ENCODE measurements at places on chromosomes 3 and 15.
A peak's percentile ranks its signal among the peaks of the same experiment; 100 is the strongest.

DNA sequence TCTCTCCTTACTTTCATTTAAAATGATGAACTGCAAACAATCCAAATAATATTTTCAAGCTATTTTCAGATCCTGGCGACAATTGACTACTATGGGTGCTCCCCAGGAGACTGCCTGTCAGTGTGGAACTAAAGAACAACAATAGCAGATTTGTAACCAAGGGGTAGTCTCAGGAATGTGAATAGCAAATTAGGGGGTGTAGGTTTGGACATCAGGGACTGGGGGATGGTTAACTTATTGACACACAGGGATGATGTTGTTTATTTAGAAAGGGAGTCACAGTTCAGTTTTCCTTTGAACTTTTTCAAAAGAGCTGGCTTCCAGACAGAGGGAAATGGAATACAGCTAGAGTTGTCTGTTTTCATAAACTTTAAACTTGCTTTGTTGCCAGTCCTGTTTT lies 229.8 kb downstream of the LRTM1 start:
- DNase-seq: no peak

DNA sequence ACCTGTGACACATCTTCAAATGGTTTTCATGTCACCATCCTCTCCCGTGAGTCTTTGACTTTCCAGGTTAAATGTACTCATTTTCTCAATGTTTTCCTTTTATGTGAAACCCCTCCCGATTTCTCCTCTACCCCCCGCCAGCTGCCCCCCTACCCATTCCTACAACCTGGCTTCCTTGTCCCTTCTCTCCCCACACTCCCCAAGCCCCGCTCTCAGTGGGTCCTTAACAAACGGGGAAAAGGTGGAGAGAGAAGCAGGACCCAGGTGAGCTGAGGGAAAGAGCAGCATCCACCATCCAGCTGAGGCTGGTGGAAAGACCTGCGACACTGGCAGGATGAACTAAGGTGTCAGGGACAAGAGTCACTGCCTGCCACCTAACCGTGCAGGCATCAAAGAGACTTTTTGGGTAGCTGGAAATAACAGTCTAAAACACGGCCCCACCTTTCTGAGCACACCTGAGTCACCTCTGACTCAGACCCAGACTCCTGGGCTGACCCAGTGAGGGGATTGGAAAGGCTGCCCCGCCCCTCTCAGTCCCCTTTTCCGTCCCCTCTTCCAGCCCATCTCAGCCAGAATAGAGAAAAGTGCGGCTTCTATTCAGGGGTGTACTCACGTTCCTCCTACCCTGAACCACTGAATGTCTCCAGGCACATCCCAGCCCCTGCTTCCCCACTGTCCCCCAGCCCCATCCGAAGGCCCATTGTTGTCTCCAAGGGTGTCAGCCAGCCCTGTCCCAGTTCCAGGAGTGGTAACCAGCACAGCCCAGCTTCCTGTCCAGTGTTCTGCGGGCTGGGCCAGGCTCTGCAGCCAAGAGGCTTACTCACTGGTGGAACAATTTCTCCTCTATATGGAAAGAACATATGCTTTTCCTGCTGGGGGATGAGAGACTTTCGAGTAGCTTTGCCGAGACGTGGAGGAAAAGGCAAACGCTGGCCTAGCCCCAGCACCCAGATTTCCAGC lies 20.4 kb downstream of the ISG20 start:
- no peak for DNase-seq

DNA sequence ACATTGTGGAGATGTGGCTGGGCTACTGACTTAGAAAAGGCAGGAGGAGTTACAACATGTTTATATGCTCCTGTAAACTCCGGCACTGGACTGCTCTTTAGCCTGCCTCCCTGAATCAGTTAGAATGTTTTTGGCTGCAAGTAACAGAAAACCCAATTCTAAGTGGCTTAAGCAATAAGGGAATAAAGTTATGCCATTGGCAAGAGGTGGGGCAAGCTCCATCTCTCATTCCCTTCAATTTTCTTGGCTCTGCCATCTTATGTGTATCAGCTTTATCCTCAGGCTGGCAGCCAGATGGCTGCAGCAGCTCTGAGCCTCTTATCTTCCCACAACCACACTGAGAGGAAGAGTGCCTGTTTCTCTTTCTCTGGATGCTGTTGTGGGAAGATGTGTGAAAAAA lies 22.4 kb upstream of the MEIS2 start:
- no peak for DNase-seq

DNA sequence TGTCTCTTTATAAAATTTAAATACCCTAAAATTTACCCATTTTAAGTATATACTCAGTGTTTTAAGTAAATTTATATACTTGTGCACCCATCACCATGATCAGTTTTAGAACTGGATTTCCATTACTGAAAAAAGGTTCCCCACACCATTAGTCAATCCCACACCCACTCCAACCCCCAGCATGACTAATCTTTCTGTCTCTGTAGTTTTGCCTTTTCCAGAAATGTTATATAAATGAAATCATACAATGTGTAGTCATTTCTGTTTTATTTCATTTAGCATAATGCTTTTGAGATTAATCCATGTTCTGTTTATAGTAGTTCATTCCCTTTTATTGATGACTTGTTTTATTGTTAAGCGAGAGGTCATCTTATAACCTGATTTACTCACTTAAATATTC lies 66.1 kb upstream of the LIMD1 start:
- DNase-seq: no peak

- no peak for DNase-seq
Observed at GRCh38 chr15:57364282-57365007, 11.9 kb upstream of the CGNL1 start.

DNA sequence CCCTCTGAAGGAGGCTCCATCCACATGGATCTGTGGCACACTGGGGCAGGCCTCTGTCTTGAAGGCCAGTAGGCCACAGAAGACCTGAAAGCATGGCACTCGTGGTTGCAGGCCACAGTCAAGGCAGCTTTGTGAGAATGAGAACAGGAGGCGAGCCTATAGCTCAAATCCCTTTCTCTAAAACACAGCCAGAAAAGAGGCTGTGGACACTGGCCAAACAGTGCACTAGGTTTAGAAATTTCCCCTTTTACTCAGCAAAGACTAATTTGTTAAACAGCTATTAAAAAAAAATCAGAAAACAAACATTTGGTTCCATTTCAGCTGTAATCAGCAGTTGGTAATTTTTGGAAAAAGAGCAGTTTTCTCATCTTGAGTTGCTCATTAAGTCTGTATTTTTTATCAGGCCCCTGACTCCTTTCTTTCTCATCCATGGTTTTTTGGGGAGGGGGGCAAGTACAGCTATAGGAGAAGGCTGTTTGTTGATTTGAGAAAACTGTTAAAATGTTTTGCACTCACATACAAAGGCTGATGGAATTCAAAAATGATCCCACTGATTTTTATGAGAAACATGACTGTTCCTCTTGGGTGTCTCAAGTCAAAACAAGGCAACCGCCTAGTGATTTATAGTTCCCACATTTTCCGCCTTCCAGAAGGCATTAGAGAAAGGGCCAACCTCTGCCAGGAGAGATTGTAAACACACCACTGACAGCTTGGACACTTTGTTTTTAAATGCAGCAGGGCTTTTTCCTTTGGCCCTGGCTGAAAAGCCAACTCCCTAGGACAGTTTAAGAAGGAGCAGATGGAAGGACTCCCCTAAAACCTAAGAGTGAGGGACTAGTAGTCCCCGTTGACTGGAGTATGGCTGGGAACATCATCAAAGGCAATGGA lies 28.1 kb downstream of the PARP16 start:
- peak; percentile 77 for DNase-seq

GRCh38 chr15:34203936-34204335 lies 6.0 kb downstream of the KATNBL1 start:
- no peak for DNase-seq

GRCh38 chr15:70275461-70276138 lies 177.9 kb upstream of the TLE3 start:
- DNase-seq: no peak

GRCh38 chr3:148510116-148510515 lies 187.6 kb upstream of the AGTR1 start:
- no peak for DNase-seq

DNA sequence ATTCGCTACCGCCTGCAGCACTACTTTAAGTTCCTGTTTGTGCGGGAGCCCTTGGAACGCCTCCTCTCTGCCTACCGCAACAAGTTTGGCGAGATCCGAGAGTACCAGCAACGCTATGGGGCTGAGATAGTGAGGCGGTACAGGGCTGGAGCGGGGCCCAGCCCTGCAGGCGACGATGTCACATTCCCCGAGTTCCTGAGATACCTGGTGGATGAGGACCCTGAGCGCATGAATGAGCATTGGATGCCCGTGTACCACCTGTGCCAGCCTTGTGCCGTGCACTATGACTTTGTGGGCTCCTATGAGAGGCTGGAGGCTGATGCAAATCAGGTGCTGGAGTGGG lies 995 bp downstream of the CHST14 start:
- DNase-seq: peak; percentile 12

- DNase-seq: no peak
Observed at GRCh38 chr15:64162478-64162868, 349 bp downstream of the PPIB start.

DNA sequence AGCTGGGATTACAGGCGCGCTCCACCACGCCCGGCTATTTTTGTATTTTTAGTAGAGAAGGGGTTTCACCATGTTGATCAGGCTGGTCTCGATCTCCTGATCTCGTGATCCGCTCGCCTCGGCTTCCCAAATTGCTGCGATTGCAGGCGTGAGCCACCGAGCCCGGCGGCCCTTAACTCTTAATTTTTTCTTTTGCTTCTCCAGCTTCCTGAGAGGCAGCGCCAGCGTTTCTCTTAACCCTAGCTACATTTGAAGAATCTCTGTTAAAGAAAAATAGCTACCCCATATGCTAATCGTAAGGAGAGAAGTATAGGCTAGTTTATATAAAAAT lies 465 bp upstream of the GK5 start:
- no peak for DNase-seq
